ENCODE measurements at places on chromosomes 16 and 17.
A peak's percentile ranks its signal among the peaks of the same experiment; 100 is the strongest.

DNA sequence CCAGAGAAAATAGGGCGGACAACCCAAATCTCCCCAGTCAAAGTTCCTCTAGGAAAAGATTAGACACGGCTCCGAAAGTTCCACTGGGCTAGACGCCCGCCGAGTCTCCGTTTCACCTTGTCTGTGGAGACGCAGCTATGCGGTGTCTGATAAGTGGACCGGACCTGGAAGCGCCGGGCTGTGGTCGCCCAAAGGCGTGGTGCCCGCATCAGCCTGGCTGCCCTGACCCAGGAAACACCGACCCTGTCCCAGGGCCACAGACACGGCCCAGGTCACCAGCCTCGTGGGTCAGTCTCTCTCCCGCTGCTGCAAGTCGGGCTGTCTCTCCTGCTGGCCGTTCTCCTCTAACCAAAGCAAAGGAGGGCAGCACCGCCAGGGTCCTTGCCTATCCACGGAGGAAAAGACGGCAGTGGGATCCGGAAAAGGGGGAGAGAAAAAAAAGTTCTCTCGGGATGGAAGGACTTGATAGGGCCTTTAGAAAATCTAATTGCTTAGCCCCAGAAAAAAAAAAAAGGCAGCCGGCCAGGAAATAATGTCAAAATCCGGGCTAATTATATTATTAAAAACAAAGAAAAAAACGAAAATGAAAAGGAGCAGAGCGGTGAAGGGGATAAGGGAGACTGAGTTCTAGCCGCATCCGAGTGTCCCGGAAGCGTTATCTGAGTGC is 13.9 kb upstream of the FOXF1 start:
- no peak for DNase-seq
- no peak overlapping the region for H3K27ac ChIP-seq
- H3K4me3 ChIP-seq: no peak overlapping the region
- H3K36me3 ChIP-seq: no peaks in the 10 kb centered on the region

DNA sequence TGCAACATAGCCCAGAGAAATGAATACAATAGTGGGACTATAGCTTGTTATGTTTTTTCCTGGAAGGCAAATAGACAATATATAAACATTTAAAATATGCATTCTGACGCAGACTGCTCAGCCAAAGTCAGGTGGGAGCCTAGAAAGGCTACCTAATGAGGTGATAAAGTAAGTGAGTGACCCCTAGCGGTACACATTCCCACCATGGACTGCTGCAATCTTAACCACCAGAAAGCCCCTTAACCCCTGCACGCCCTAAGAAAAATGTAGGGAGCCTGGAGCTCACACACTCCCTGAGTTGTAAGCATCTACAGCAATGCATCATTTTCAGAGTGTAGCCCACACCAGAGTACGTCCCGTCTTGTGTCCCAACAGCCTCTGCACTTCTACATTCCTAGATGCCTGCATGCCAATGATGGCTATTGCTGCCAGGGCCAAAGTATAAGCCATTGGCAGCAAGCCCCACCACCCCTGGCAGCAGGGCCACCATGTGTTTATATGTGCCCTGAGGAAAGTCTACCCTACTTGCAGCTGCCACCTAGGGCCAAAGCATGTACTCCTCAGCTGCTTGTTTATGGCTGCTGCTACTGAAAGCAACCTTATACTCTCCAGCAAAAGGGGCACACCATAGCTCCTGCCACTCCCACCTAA is 127.6 kb downstream of the KIF2B start:
- H3K27me3 ChIP-seq: no peaks in the 10 kb centered on the region
- no peak for DNase-seq
- no peak overlapping the region for H3K4me3 ChIP-seq
- H3K36me3 ChIP-seq: no peaks in the 10 kb centered on the region
- H3K27ac ChIP-seq: no peak overlapping the region
- peaks cover 24% of the 10 kb centered on the region for H3K4me1 ChIP-seq

DNA sequence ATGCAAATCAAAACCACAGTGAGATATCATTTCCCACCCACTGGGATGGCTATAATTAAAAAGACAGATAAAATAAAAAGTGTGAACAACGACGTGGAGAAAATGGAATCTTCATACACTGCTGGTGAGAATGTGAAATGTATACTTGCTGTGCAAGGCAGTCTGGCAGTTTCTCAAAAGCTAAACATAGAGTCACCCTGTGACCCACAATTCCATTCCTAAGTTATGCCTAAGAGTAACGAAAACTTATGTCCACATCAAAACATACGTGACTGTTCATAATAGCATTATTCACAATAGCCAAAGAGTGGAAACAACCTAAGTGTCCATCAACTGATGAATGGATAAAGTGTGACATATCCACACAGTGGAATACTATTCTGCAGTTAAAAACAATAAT is 38.1 kb upstream of the VPS4A start:
- peaks cover 9% of the 10 kb centered on the region for H3K36me3 ChIP-seq
- no peak overlapping the region for H3K27ac ChIP-seq
- H3K4me1 ChIP-seq: no peaks in the 10 kb centered on the region
- H3K4me3 ChIP-seq: no peak overlapping the region
- no peak for DNase-seq

DNA sequence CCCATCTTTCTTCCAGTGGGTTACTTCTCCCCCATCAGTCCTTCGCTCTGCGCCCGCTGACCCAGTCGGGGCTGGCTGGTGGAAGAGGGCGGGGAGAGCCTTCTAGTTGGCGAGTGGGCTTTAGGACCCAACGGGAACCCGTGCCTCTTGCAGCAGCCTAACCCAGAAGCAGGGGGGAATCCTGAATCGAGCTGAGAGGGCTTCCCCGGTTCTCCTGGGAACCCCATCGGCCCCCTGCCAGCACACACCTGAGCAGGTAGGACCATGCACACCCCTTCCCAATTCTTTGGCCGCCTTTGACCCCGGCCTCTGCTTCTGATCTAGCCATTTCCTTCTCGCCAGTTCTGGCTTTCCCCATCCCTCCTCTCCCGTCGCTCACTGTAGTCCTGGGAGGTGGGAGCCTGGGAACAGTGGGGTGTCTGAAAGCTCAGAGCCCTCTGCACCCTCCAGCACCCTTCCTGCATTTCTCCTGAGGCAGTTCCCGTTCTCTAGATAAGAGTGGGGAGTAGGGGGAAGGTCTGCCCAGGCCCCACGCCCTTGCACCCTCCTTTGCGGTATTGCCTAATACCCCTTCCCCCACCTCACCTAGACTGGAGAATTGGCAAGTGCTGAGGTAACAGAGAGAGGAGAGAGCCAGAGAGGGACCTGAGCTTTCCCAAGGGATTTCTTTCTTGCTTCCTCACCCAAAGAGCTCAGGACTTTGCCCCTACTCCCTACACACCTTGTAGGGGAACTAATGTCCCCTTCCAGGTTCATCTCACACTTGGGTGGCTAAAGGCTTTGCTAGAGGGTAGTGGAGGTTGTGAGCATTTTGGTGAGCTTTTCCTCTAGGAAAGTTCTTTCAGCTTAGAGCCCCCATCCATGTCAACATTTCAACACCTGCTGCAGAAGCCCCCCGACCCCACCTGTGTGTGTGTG is at the start of gene RARA:
TSS of gene RARA (plus strand) at position 150 of the 918 bp plus-strand sequence. CDS start 22,039 bp downstream, outside the sequence.
- no peaks in the 10 kb centered on the region for H3K27me3 ChIP-seq
- H3K27ac ChIP-seq: no peak within 1 kb of the TSS
- no peak within 1 kb of the TSS for H3K4me3 ChIP-seq
- peaks cover 42% of the 10 kb centered on the region for H3K4me1 ChIP-seq

- no peak for DNase-seq
- no peaks in the 10 kb centered on the region for H3K27me3 ChIP-seq
- H3K27ac ChIP-seq: no peak overlapping the region
- peaks cover 42% of the 10 kb centered on the region for H3K4me1 ChIP-seq
- H3K4me3 ChIP-seq: peak overlapping the region; percentile 73
Observed at GRCh38 chr16:426906-427249, 1.4 kb downstream of the RAB11FIP3 start.

DNA sequence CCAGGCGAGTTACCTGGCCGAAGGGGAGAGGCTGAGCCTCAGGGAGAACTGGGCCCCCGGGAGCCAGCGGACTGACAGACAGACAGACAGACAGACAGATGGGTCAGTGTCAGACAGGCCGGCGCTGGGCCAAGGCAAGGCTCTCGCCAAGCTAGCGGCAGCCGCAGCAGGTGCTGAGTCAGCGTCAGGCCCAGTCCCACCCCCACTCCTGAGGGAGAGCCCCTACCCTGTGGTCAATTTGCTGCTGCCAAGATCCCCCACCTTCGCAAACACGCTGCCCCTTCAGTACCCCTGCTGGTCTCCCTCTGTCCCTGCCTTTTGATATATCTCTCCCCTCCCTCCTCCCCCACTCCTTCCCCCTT is 1.5 kb downstream of the FGF11 start:
- no peaks in the 10 kb centered on the region for H3K27me3 ChIP-seq
- peaks cover 4% of the 10 kb centered on the region for H3K36me3 ChIP-seq
- DNase-seq: peak; percentile 58
- H3K4me3 ChIP-seq: peak overlapping the region; percentile 38

- H3K27me3 ChIP-seq: no peaks in the 10 kb centered on the region
- H3K27ac ChIP-seq: no peak overlapping the region
- peaks cover 14% of the 10 kb centered on the region for H3K4me1 ChIP-seq
- H3K36me3 ChIP-seq: no peaks in the 10 kb centered on the region
- no peak for DNase-seq
- H3K4me3 ChIP-seq: no peak overlapping the region
Observed at GRCh38 chr16:48597563-48598387, 12.2 kb downstream of the N4BP1 start.

- peaks cover 28% of the 10 kb centered on the region for H3K36me3 ChIP-seq
- H3K4me1 ChIP-seq: no peaks in the 10 kb centered on the region
- no peak for DNase-seq
- H3K27ac ChIP-seq: no peak overlapping the region
Observed at GRCh38 chr16:8648877-8649276, 25.5 kb upstream of the ABAT start.

- no peaks in the 10 kb centered on the region for H3K27me3 ChIP-seq
- H3K27ac ChIP-seq: no peak overlapping the region
- peaks cover 44% of the 10 kb centered on the region for H3K36me3 ChIP-seq
- no peak for DNase-seq
- H3K4me3 ChIP-seq: no peak overlapping the region
Observed at GRCh38 chr16:10927497-10928112, 14.7 kb downstream of the DEXI start.

DNA sequence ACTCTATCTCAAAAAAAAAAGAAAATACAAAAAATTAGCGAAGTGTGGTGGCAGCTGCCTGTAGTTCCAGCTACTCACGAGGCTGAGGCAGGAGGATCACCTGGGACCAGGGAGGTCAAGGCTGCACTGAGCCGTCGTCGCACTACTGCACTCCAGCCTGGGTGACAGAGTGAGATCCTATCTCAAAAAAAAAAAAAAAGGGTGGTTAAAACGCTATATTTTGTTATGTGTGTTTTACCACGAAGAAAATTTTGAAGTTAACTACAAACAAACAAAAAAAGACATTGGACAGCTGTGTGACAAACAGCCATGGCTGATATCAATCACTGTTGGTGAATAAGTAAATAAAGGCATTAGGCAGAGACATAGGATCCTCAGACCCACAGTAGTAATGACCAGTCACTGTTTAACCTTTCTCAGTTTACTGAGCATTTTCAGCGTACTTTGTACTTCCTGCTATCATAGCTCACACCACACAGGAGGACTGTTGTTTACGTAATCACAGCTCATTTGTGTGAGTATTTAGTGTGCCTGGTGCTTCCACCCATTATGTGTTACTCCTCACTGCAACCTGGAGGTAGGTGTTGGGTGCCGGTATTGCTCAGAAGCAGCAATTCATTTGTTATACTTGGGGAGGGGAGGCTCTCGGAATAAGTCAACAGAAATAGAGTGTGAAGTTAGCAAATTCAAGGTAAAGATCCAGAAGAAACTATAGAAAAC is 55.4 kb downstream of the COPRS start:
- peaks cover 5% of the 10 kb centered on the region for H3K4me1 ChIP-seq
- peaks cover 5% of the 10 kb centered on the region for H3K36me3 ChIP-seq
- no peak overlapping the region for H3K27ac ChIP-seq
- no peak overlapping the region for H3K4me3 ChIP-seq

GRCh38 chr16:57185446-57185944 is 344 bp downstream of the PSME3IP1 start:
- DNase-seq: peak; percentile 81
- H3K4me1 ChIP-seq: peaks cover 31% of the 10 kb centered on the region
- peak overlapping the region; percentile 98 for H3K27ac ChIP-seq
- H3K36me3 ChIP-seq: peaks cover 21% of the 10 kb centered on the region

GRCh38 chr17:78383725-78384471 is 5.4 kb downstream of the PGS1 start:
- DNase-seq: peak; percentile 97
- peaks cover 59% of the 10 kb centered on the region for H3K4me1 ChIP-seq
- H3K36me3 ChIP-seq: peaks cover 22% of the 10 kb centered on the region
- H3K27ac ChIP-seq: peak overlapping the region; percentile 77

- no peak overlapping the region for H3K27ac ChIP-seq
- no peaks in the 10 kb centered on the region for H3K27me3 ChIP-seq
- no peak for DNase-seq
Observed at GRCh38 chr17:31869797-31870568, 10.9 kb upstream of the COPRS start.

DNA sequence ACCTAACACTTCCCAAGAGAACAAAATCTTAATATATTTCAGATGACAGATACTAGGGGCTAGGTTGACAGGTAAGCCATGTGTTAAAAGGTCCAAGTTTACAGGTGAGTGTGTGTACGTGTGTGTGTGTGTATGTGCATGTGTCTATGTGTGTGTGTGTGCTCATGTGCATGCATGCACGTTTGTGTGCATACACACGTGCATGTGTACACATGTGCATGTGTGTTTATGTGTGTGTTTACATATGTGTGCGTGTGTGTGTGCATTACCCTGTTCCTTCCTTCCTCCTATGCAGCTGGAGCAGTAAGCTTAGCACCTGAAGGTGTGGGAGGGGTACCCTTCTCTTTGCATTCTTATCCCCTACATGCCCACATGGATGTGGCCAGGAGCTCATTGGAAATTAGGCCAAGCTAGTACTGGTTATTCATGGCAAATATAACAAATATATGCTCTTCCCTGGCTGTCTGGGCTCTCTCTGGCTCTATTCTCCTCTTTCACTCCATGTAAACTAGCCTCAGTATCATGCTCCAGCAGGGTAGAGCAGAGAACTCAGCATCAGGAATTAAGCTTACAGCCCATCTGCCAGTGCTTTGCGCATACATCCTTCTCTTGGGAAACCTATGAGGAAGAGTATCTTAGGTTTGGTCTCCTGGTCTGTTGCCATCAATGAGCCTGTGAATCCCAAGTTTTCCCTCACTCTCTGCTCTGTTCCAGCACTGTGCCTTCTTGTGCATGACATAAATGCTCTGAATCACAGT is 258.0 kb upstream of the MYOCD start:
- H3K36me3 ChIP-seq: no peaks in the 10 kb centered on the region
- H3K27ac ChIP-seq: no peak overlapping the region
- no peak overlapping the region for H3K4me3 ChIP-seq
- DNase-seq: no peak
- no peaks in the 10 kb centered on the region for H3K4me1 ChIP-seq

GRCh38 chr16:30004811-30005242 is 6.0 kb downstream of the DOC2A start:
- no peaks in the 10 kb centered on the region for H3K4me1 ChIP-seq
- peaks cover 10% of the 10 kb centered on the region for H3K36me3 ChIP-seq
- no peaks in the 10 kb centered on the region for H3K27me3 ChIP-seq
- no peak overlapping the region for H3K4me3 ChIP-seq
- no peak overlapping the region for H3K27ac ChIP-seq
- no peak for DNase-seq

- peaks cover 54% of the 10 kb centered on the region for H3K36me3 ChIP-seq
- no peaks in the 10 kb centered on the region for H3K4me1 ChIP-seq
Observed at GRCh38 chr16:1632638-1632970, 20.4 kb downstream of the CRAMP1 start.
